ENCODE measurements at places on chromosomes 16 and 17.

- no peak for DNase-seq
Observed at GRCh38 chr16:64991001-64991400, 130.9 kb downstream of the CDH11 start.

GRCh38 chr16:19437280-19437679, 19.6 kb downstream of the TMC5 start:
- DNase-seq = no peak

DNA sequence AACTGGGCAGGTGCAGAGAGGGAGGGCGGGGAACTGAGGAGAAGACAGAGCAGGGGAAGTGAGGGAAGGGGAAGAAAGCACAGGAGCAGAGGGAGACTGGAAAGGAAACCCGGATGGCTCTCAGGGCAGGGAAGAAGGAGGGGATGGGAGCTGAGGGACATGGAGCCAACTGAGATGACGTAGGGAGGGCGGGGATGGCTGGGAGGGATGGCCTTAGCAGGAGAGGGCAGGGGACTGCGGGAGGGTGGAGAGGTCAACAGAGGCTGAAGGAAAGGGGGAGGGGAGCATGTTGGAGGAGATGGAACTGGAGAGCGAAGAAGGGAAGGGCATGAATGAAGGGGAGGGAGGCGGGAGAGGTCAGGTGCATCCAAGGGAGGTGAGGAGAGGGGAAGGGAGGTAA, 81.9 kb downstream of the KCNJ12 start:
- DNase-seq = no peak

DNA sequence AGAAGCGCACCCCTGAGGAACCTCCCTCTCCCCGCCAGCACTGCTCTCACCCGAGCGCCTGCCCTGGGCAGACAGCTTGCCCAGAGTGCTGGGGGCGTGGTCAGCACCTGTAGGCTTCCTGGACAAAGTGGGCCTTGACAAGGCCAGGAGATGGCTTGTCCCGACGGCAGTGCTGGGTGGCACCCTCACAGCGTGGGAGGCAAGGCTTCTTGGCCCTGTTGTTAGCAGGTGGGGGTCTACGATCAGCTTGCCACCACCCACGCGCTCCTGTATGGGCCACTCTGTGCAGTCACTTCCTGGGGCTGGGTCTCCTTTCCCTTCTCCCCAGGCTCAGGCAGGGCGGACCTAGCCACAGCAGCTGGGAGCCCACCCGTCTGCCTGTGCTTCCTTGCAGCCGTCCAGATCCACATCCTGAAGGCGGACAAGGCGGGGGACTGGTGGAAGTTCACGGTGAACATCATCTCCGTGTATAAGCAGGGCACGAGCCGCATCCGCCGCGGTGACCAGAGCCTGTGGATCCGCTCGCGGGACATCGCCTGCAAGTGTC, 218.0 kb downstream of the NTN1 start:
- DNase-seq = no peak

DNA sequence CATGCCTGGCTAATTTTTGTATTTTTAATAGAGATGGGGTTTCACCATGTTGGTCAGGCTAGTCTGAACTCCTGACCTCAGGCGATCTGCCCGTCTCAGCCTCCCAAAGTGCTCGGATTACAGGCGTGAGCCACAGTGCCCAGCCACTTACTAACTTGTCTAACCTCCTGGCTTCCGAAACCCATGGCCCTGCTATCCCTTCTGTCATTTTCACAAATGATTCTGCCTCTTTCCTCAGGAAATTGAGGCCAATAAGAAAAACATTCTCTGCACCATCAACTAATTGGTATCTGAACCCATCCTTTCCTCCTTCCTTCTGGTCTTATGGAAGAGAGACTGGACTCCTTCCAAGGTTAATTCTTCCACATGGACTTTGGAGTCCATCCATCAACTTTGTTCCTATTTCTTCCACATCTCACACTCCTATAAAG, 27.9 kb upstream of the TNRC6A start:
- DNase-seq = no peak

DNA sequence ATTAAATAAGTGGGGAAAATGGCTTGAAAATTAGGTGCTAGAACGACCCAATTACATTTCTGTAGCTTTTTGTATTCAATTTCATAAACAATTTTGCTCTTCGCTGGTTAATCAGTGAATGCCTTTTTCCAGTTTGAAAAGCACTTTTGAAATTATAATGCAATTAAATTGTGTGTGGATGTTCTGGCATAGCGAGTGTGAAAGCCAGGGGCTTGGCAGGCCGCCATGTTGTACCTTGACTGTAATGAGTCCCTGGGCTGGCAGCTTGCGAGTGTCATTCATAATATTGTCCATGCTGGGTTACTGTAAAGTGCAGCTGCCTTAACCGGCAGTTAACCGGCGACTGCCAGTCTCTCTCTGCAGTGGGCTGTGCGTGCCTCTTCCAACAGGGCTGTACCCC, 177.8 kb downstream of the CCDC182 start:
- DNase-seq = no peak

GRCh38 chr17:7888184-7888920, at the start of gene CHD3:
Gene CHD3, plus strand, starts transcription at chr17:7888789. Its CDS starts 212 bp downstream, at chr17:7889001.
- DNase-seq = no peak

GRCh38 chr17:43695970-43696865, 34.5 kb upstream of the MEOX1 start:
- DNase-seq = no peak

DNA sequence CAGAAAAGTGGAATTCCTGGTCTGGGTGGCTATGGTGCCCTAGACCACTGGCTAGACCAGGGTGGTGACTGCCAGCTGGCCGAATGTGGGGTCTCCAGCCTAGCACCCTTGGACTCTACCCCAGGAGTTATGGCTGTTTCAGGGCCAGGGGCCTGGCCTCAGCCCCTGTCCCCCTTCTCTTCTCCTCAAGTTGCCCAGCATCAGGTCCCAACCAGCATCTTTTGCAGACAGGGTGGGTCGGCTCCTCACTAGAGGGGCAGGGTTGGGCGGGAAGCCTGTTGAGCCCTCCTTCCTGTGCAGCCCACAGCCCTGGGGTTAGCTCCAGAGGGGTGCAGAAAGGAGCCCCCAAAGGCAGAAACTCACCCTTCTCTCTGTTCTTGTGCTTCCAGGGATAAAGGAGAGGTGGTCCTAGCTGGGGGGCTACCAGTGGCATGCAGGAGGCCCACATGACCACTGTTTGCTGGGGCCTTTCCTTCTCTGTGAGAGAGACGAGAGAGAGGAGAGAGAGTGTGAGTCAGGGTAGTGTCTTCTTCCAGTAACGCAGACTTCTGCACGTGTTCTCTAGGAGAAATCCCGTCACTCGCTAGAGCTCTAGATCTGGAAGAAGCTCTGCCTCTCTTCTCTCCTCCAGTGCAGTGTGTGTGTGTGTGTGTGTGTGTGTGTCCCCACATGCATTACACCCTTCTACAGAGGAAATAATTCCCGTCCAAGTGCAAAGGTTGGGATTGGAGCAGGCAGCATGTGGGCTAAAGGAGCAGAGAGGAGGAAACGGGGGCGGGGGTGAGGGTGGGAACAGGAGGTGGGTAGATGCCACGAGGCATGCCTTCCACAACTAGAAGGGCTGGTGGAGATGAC, 209.4 kb downstream of the SEC14L1 start:
- no peak for DNase-seq

- no peak for DNase-seq
Observed at GRCh38 chr16:2783581-2784357, 3.6 kb downstream of the PRSS33 start.

DNA sequence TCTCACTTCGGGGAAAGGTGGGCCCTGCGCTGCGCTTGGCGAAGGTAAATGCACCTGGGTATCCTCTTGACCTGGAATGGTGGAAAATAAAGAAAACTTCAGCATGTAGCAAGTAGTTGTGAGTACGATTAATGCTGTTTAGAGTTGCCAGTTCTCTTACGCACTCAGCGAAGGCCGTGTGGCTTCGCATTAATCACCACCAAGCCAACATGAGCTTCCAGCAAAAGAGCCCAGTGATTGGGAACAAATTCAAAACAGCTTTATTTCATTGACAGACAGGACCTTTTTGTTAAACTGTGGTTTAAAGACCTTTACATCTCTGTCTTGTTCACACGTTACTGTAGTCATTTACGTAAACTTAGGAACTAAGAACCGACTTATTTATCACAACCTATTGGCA, 531.4 kb downstream of the MAF start:
- DNase-seq = no peak

- no peak for DNase-seq
Observed at GRCh38 chr16:27503662-27504061, 46.1 kb downstream of the GTF3C1 start.

DNA sequence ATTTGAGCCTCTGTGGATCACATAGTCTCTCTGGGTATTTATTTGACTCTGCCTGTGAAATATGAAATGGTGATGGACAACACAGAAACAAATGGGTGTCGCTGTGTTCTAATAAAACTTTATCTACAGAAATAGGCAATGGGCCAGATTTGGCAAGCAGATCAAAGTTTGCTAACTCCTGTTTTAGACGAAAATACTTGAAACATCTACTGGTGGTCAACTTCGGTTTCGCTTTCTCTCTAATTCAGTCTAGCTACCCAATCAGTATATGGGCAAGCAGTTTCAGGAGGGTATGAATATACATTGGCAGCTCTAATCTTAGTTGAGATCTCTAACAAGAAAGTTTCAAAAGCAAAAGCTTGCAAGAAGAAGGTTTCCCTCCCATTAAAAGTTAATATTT, 60.1 kb upstream of the DYNLRB2 start:
- DNase-seq = no peak

GRCh38 chr16:27703545-27703944, 153.6 kb downstream of the KATNIP start:
- no peak for DNase-seq

DNA sequence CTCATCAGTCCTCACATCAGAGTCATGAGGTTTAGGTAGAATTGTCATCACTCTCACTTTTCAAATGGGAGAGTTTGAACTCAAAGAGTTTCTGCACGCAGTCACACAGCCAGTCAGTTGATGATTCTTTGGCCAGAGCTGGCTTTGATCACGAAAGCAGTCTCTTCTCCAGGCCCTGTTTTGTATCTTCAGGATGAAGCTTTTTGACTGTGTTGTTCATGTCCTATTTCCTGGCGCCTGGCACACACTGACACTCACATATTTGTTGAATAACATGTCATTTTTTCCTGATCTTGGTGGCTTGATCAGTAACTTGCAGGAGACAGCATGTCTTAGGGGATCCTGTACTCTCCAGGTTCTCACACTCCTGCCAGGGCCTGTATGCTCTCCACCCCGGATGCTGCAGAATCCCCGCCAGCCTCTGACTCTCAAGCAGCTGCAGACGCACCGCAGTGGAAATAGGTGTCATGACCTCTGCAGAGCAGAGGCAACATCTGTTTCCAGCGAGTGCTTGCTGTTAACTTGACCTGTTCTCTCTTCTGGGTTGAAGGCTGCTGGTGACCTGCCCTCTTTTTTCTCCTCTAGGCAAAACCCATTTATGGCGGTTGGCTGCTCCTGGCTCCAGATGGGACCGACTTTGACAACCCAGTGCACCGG, 33.0 kb downstream of the MPRIP start:
- DNase-seq = no peak

DNA sequence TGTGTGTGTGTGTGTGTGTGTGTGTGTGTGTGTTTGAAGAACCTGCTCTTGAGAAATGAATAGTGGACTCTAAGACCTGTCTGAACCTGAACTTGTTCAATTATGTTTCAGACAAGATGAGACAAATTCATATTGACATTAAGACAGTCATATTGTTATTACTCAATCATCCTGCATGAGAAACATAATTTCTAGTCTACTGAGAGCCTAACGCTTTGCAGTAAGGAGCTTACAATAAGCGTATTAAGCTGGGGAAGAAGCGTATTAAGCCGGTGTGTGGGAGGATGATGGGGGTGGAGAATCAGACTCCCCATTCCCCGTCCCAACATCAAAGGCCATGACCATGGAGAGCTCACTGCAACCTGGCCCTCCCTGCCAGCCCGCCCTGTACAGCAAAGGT, 22.4 kb upstream of the MNT start:
- DNase-seq = peak; percentile 33

- no peak for DNase-seq
Observed at GRCh38 chr16:88868974-88869672, 2.7 kb upstream of the PABPN1L start.

DNA sequence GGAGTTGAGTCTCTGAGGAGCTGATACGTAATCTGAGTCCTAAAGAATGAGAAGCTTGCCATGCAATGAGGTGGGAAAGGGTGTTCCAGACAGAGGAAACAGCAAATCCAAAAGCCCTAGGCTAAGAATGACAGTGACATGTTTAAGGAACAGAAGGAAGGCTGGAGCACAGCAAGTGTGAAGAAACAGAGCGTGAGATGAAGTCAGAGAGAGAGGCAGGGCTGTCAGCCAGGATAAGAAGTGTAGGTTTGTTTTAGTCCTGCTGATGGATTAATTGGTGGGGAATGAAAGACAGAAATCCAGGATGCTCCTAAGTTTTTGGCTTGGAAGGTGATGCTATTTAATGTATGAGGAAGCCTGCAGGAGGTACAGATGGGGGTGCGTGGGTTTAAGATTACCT, 14.5 kb downstream of the MMP28 start:
- DNase-seq = no peak

GRCh38 chr16:85781156-85781555, 18.2 kb downstream of the EMC8 start:
- no peak for DNase-seq

- DNase-seq = no peak
Observed at GRCh38 chr17:9473711-9474110, 101.9 kb downstream of the STX8 start.

DNA sequence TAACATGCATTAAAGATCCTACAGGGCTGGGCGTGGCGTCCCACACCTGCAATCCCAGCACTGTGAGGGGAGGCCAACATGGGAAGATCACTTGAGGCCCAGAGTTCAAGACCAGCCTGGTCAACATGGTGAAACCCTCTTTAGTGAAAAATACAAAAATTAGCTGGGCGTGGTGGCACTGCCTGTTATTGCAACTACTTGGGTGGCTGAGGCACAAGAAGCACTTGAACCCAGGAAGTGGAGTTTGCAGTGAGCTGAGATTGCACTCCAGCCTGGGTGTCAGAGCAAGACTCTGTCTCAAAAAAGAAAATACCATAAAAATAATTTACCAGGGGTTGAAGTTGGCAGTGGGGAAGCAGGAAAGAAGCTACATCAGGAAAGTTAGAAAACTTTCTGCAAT, 12.9 kb downstream of the TXNDC11 start:
- DNase-seq = no peak

DNA sequence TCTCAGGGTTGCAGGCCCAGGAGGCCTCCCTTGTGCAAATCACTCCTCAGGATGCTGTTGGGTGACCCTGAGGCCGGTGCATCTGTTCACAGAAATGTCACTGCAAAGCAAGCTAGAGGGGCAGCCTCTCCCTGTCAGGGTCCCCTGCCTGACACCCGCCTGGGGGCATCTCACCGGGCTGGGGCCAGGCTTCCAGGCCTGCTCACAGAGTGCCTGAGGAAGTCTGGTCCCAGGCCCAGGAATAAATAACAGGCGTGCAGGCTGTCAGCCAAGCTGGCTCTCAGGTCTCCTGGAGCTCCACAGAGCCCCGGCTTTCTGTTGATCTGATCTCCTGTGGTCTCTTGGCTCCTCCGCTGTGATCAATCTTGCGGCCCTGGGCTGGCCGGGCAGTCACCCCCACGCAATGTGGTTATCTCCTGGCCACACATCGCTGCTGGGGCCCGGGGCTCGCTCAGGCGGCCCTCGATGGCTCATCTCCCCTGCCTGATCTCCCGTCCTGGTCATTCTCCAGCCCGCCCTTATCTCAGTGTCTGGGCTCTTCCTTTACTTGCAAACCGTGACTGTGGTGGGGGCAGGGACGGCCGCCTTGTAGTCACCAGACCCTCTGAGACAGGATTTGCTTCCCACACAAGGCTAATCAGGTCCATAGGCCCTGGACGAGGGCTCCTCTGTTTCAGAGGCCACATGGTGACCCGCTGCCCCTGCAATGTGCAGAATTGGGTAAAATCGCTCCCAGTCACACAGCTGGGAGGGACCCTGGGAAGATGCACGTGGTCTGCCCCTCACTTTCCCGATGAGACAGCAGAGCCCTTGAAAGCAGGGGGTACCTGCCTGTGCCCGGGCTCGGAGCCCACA, 231.2 kb upstream of the GSE1 start:
- no peak for DNase-seq
